ENCODE measurements at places on chromosomes 7 and 10. TPM values are rescaled to one million over a fixed set of nuclear protein-coding genes. Genes with fewer than 3 reads are reported as not detected.
A peak's percentile ranks its signal among the peaks of the same experiment; 100 is the strongest.

The PNLIPRP3 gene
- total RNA-seq, result not detected

The HACD1 gene
- 35.7 TPM for total RNA-seq

The LRGUK gene
- 0.32 TPM for total RNA-seq

The DLD gene
- 219 TPM for total RNA-seq

The MMP21 gene
- total RNA-seq, result not detected

The CNPY1 gene
- total RNA-seq, result not detected

The FAM131B gene
- total RNA-seq, result 0.25 TPM

The LAMB4 gene
- not detected for total RNA-seq

The HOXA9 gene
- 19.9 TPM for total RNA-seq

The CALHM1 gene
- total RNA-seq, result not detected

The CTAGE6 gene
- not detected for total RNA-seq

The PAPOLB gene
- total RNA-seq, result not detected

The KLHDC10 gene
- 33.8 TPM for total RNA-seq

- no peak overlapping the region for H3K4me3 ChIP-seq
- no peaks in the 10 kb centered on the region for H3K27me3 ChIP-seq
- no peaks in the 10 kb centered on the region for H3K4me1 ChIP-seq
- no peak overlapping the region for H3K27ac ChIP-seq
These were observed 22.4 kb downstream of the MTURN start for GRCh38 chr7:30157204-30157603.

GRCh38 chr10:98380493-98381339 is 34.3 kb downstream of the PYROXD2 start:
- H3K36me3 ChIP-seq, result no peaks in the 10 kb centered on the region
- no peaks in the 10 kb centered on the region for H3K27me3 ChIP-seq
- no peak overlapping the region for H3K4me3 ChIP-seq

DNA sequence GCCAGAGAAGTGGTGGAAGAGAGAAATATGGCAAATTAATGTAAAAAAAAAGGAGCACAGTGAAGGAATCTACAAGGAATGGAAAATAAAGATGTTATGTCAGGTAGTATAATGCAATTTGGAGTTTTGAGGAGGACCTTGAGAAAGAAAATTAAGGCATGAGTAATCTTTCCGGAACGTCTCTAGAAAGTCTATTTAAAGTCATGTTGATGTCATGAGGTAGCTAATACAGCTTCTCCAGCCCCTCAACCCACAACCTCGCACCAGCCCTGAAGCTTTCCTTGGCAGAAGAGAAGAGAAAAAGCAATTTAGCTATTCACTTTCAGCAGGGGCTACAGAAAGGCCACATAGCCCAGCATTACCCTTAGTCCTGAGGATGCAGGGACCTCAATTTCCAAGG is 22.5 kb downstream of the TRDMT1 start:
- no peaks in the 10 kb centered on the region for H3K4me1 ChIP-seq
- no peaks in the 10 kb centered on the region for H3K36me3 ChIP-seq
- no peak overlapping the region for H3K4me3 ChIP-seq
- H3K27ac ChIP-seq, result no peak overlapping the region
- DNase-seq, result no peak

GRCh38 chr10:11170993-11171851 is 153.6 kb downstream of the CELF2 start:
- no peaks in the 10 kb centered on the region for H3K27me3 ChIP-seq
- H3K36me3 ChIP-seq, result peaks cover 6% of the 10 kb centered on the region
- H3K4me1 ChIP-seq, result no peaks in the 10 kb centered on the region
- DNase-seq, result no peak

DNA sequence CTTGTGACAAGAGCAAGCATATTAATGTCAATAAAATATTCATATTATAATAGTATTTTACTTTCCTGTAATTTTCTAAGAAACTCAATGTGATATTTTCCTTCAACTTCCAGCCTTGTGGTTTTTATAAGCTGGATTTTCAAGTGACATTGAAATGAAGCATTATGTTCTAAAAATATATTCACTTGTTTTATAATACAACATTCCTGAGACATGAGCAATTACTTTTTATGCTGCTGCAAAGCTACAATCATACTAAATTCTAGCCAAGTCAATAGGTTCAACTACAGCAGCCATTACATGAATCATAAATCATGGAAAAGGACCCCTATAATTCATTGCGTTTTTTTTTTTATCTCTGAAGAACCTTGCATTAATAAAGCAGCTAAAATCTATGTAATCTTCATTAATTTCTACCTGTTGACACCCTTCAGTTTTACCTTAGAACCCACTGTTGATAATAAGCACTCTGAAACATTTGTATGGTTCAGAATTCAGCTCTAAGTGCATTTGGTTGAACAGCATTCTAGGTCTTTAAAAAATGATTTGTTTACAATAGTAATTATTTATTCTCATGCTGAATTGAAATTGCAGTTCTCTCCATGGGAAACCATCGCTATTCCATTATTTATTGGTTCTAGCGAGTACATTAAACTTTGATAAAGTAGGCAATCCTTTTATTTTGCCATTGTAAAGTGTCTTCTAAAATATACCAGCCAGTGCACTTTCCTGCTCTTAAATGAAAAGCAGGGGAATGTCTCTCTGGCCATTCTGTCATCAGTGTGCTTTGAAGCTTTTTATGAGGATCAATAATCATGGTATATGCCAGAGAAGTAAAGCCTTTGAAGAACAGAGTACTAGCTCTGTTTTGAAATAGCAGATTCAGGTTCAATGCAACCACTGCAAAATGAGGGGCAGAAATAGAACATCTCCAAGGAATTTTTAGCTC is 132.6 kb downstream of the GNAT3 start:
- no peak overlapping the region for H3K27ac ChIP-seq
- H3K4me3 ChIP-seq, result no peak overlapping the region
- no peaks in the 10 kb centered on the region for H3K4me1 ChIP-seq
- DNase-seq, result no peak
- no peaks in the 10 kb centered on the region for H3K27me3 ChIP-seq
- H3K36me3 ChIP-seq, result no peaks in the 10 kb centered on the region

DNA sequence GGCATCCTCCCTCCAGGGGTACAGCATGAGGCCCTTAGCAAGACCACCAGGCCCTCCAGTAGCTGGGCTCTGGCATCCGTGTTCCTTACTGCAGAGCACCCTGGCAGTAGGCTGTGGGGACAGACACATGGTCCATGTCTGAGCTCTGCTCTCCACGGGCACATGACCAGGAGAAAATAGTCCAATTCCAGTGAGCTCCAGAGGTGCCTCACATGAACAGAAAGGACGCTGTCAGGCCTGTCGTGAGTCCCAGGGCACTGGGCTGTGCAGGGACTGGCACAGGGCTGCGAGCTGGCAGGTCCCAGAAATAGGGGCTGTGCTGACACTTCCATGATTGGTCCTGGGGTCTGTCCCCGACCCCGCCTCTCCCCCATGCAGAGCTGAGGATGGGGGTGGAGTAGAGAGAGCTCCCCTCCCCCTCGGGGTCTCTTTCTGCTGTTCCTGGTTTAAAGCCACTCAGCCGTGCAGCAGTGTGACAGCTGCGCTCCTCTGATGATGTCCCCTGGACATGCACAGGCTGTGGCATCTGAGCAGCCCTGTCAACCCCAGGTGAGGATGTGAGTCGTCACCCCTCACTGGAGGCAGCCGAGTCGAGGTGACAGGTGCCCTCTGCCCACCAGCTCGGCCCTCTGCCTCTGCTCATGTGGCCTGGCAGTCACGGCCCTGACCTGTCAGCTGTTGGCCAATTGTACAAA is 25.2 kb upstream of the ZNF488 start:
- no peaks in the 10 kb centered on the region for H3K4me1 ChIP-seq
- H3K4me3 ChIP-seq, result no peak overlapping the region
- H3K36me3 ChIP-seq, result no peaks in the 10 kb centered on the region

GRCh38 chr7:103632972-103633371 is 187.0 kb upstream of the SLC26A5 start:
- H3K4me1 ChIP-seq, result no peaks in the 10 kb centered on the region
- H3K27me3 ChIP-seq, result no peaks in the 10 kb centered on the region
- no peak overlapping the region for H3K4me3 ChIP-seq
- no peak overlapping the region for H3K27ac ChIP-seq

- H3K27me3 ChIP-seq, result no peaks in the 10 kb centered on the region
- H3K4me1 ChIP-seq, result no peaks in the 10 kb centered on the region
- H3K36me3 ChIP-seq, result no peaks in the 10 kb centered on the region
These were observed 880.9 kb downstream of the ANKRD7 start for GRCh38 chr7:119105381-119105780.

DNA sequence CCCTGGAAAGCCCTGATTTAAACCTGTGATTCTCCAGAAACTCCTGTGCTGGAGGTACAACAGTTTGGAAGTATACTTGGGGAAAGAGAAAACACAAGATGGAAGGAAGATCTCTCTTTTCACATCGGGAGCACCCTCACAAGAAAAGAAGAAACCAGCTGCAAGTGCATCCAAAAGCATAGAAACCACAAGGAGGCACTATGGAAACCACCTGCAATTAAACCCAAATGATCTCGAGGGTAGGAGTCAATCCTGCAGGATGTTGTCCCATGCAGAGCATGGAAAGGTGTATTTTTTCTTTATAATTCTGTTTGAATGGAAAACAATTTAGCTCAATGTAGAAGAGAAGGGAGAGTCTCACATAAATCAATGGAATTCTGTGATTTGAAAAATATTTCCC is 210.5 kb downstream of the TWIST1 start:
- H3K4me3 ChIP-seq, result no peak overlapping the region
- no peak overlapping the region for H3K27ac ChIP-seq
- DNase-seq, result no peak
- H3K4me1 ChIP-seq, result no peaks in the 10 kb centered on the region
- no peaks in the 10 kb centered on the region for H3K36me3 ChIP-seq

DNA sequence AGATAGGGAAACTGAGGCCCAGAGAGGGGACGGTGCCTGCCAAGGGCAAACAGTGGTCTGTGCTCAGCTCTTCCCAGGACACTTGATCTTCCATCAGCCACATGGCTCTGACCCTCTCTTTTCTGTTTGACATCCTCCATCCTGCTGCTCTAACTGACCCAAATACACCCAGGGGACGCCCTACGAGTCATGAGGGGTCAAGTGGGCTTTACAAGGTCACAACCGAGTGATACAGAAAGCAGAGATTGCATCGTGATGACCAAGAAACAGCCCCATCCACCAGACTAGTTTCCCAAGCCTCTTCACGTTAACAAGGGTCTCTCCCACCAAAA is 131.2 kb upstream of the UNC5B start:
- no peaks in the 10 kb centered on the region for H3K27me3 ChIP-seq
- H3K4me3 ChIP-seq, result no peak overlapping the region
- H3K4me1 ChIP-seq, result no peaks in the 10 kb centered on the region
- no peak overlapping the region for H3K27ac ChIP-seq

- H3K27ac ChIP-seq, result peak overlapping the region; percentile 17
- no peak for DNase-seq
- H3K27me3 ChIP-seq, result no peaks in the 10 kb centered on the region
- H3K4me3 ChIP-seq, result no peak overlapping the region
- no peaks in the 10 kb centered on the region for H3K36me3 ChIP-seq
These were observed 59.4 kb downstream of the ST7 start for GRCh38 chr7:117012696-117013095.

DNA sequence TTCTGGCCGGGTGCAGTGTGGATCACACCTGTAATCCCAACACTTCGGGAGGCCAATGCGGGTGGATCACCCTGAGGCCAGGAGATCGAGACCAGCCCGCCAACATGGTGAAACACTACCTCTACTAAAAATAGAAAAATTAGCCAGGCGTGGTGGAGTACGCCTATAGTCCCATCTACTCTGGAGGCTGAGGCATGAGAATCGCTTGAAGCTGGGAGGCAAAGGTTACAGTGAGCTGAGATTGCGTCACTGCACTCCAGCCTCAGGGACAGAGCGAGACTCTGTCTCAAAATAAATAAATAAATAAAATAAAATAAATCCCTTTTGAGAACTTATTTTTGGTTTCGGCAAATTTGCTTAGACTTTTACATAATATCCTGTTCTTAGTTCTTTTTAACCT is 31.3 kb upstream of the ATP6V0A4 start:
- no peak for DNase-seq
- no peaks in the 10 kb centered on the region for H3K4me1 ChIP-seq
- H3K27ac ChIP-seq, result no peak overlapping the region
- no peaks in the 10 kb centered on the region for H3K27me3 ChIP-seq

GRCh38 chr10:9137368-9137767 is 1082.9 kb downstream of the GATA3 start:
- H3K27me3 ChIP-seq, result no peaks in the 10 kb centered on the region
- H3K4me3 ChIP-seq, result no peak overlapping the region
- no peak overlapping the region for H3K27ac ChIP-seq

GRCh38 chr7:23450518-23450917 is 19.8 kb downstream of the IGF2BP3 start:
- no peaks in the 10 kb centered on the region for H3K4me1 ChIP-seq
- H3K27me3 ChIP-seq, result no peaks in the 10 kb centered on the region
- no peak overlapping the region for H3K27ac ChIP-seq
- DNase-seq, result no peak
